ENCODE measurements at places on chromosomes 12 and 14. TPM values are rescaled to one million over a fixed set of nuclear protein-coding genes. Genes with fewer than 3 reads are reported as not detected.

Gene GALNT6
- total RNA-seq: 41.3 TPM

GRCh38 chr12:112907415-112908157, 824 bp downstream of the OAS1 start:
- no peaks in the 10 kb centered on the region for H3K36me3 ChIP-seq
- no peaks in the 10 kb centered on the region for H3K27me3 ChIP-seq
- no peak for DNase-seq
- no peaks in the 10 kb centered on the region for H3K4me1 ChIP-seq
- no peak overlapping the region for H3K4me3 ChIP-seq
- H3K27ac ChIP-seq: peak overlapping the region; percentile 73

Gene NUAK1
- 5.3 TPM for total RNA-seq

DNA sequence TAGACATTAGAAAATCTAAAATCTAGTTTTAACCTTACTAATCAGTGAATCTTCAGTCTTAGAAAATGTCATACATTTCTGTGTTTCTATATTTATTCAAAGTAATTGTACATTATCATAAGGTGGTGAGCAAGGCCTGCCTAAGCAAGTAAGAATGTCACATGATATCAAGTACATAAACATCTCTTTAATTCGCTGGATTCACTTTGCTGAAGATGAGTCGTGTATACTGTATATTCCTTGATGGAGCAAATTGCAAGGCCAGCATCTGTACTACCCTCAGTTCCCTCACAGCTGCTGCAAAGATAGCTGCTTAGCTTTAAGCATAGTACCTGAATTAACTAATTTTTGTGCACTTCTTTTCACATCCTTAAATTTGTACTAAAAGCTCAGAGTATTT, 8.5 kb upstream of the AK7 start:
- no peaks in the 10 kb centered on the region for H3K36me3 ChIP-seq
- no peaks in the 10 kb centered on the region for H3K27me3 ChIP-seq
- no peak overlapping the region for H3K27ac ChIP-seq
- H3K4me1 ChIP-seq: no peaks in the 10 kb centered on the region
- no peak for DNase-seq

- H3K36me3 ChIP-seq: no peaks in the 10 kb centered on the region
- DNase-seq: no peak
- H3K4me1 ChIP-seq: peaks cover 7% of the 10 kb centered on the region
- H3K27ac ChIP-seq: peak overlapping the region; percentile 57
Observed at GRCh38 chr14:96245710-96246538, 10.1 kb upstream of the BDKRB1 start.

Gene FOXN4
- total RNA-seq: not detected

- H3K27me3 ChIP-seq: no peaks in the 10 kb centered on the region
- no peak overlapping the region for H3K27ac ChIP-seq
- no peaks in the 10 kb centered on the region for H3K36me3 ChIP-seq
- no peak for DNase-seq
Observed at GRCh38 chr12:75378354-75378753, 12.5 kb upstream of the GLIPR1L2 start.

DNA sequence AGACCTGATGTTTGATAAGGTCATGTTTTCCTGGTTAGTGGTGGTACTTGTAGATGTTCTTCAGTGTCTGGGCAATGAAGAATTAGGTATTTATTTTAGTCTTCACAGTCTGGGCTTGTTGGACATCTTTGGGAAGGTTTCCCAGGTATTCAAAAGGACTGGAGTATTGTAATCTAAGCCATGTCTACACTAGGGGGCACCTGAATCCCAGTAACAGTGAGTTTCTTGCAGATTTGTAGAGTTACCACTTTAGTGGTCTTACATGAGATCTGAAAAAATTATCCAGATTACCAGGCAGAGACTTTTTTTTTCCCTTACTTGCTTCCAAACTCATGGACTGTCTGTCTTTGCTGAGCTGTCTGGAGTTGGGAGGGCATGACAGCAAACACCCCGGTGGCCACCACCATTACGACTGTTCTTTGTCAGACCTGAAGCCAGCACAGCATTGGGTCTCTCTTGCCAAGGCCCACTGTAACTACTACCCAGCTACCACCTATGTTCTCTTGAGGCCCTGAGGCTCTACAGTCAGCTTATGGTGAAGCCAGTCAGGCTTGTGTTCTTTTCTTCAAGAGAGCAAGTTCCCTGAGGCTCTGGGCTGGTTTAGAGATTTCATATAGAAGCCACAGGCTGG, 820.7 kb upstream of the FBXO33 start:
- no peak overlapping the region for H3K4me3 ChIP-seq
- H3K27ac ChIP-seq: no peak overlapping the region
- H3K4me1 ChIP-seq: no peaks in the 10 kb centered on the region
- H3K27me3 ChIP-seq: no peaks in the 10 kb centered on the region

DNA sequence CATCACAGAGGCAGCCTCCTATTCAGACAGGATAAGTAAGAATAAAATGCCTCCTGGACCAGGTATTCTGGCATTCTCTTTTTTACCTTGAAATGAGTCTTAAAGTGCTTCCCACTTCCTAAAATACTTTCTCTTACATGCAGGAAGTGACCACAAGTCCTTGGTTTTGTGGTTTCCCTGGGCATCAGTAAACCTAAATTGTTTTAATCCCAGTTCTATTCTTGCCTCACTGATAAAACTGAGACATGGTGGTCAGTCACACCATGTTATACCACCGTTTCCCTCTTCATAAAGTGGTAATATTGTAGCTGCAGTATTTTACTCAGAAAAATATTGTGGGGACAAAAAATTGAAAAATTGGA, 1.2 kb upstream of the SALL2 start:
- H3K27ac ChIP-seq: no peak overlapping the region

Gene FGD4
- total RNA-seq: 38.3 TPM

Gene SLC2A14
- total RNA-seq: 6.1 TPM

Gene KLHL33
- not detected for total RNA-seq

GRCh38 chr12:123449856-123450255, 8.1 kb upstream of the SNRNP35 start:
- peaks cover 16% of the 10 kb centered on the region for H3K4me1 ChIP-seq
- H3K36me3 ChIP-seq: no peaks in the 10 kb centered on the region
- no peak for DNase-seq
- H3K27me3 ChIP-seq: no peaks in the 10 kb centered on the region
- no peak overlapping the region for H3K27ac ChIP-seq

- no peak for DNase-seq
- H3K4me1 ChIP-seq: no peaks in the 10 kb centered on the region
- H3K27ac ChIP-seq: no peak overlapping the region
- no peaks in the 10 kb centered on the region for H3K27me3 ChIP-seq
- H3K36me3 ChIP-seq: no peaks in the 10 kb centered on the region
Observed at GRCh38 chr12:55385891-55386290, 14.4 kb upstream of the OR6C65 start.

DNA sequence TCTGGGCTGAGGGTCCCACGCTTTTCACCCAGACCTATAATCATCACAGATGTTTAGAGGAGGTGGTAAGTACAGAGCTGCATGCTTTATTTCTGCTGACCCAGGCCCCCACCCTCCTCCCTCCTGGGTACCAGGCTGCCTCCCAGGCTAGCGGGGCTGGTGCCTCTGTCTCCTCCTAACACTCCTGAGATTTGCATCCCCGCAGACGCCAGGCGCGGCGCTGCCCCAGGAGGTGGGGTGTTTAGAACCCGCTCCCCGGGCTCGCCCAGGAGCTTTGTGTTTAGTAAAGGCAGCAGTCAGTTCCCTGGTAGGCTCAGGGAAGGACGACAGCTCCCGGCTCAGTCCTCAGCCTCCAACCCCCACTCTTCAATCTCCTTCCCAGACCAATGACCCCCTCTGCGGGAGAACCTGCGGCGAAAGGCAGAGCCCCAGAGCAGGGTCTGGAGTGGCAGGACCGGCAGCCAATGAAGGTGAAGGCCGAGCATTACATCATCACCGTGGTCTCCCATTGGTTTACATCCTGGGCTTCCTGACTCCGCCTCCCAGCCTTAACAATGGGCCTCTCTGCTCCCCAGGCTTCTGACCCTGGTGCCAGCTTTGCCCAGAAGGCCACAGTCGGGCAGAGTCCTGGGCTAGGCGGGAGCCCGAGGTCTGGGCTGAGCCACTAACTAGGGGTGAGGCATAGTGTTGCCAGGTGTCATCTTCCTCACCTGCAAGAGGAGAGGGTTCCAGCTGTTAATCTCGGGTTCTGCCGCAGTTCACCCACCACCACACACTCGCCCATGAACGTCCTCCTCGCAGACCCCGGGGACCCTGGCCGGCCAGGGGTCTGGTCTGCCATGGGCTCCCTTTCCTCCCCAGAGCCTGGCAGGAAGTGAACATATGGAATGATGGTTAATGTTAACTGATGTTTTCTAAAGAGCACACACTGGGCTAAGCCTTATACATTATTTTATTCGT, 57.5 kb downstream of the CALM1 start:
- no peaks in the 10 kb centered on the region for H3K4me1 ChIP-seq
- no peak overlapping the region for H3K27ac ChIP-seq
- no peak overlapping the region for H3K4me3 ChIP-seq
- peak; percentile 84 for DNase-seq
- H3K27me3 ChIP-seq: no peaks in the 10 kb centered on the region

DNA sequence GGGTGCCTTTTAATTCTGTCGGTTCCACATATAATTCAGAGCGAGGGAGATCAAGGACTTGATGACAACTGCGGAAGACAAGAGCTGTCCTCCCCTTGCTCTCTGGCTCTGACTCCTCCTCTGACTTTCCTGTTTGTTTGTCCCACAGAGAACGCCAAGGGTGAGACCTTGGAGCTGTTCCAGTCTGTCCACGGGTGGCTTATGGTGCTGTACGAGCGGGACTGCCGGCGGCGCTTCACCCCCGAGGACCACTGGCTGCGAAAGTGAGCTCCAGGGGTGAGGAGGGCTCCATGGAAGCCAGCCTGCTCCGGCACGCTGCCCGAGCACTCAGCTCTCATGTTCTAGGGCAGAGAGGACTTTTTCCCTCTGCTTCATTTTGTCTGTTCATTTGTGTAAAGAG, 32.8 kb downstream of the UBE3B start:
- H3K4me1 ChIP-seq: no peaks in the 10 kb centered on the region
- H3K4me3 ChIP-seq: no peak overlapping the region

- no peaks in the 10 kb centered on the region for H3K36me3 ChIP-seq
- H3K4me1 ChIP-seq: peaks cover 11% of the 10 kb centered on the region
- no peak overlapping the region for H3K4me3 ChIP-seq
- DNase-seq: peak; percentile 84
- no peak overlapping the region for H3K27ac ChIP-seq
Observed at GRCh38 chr14:72904840-72905561, 11.1 kb upstream of the DPF3 start.

DNA sequence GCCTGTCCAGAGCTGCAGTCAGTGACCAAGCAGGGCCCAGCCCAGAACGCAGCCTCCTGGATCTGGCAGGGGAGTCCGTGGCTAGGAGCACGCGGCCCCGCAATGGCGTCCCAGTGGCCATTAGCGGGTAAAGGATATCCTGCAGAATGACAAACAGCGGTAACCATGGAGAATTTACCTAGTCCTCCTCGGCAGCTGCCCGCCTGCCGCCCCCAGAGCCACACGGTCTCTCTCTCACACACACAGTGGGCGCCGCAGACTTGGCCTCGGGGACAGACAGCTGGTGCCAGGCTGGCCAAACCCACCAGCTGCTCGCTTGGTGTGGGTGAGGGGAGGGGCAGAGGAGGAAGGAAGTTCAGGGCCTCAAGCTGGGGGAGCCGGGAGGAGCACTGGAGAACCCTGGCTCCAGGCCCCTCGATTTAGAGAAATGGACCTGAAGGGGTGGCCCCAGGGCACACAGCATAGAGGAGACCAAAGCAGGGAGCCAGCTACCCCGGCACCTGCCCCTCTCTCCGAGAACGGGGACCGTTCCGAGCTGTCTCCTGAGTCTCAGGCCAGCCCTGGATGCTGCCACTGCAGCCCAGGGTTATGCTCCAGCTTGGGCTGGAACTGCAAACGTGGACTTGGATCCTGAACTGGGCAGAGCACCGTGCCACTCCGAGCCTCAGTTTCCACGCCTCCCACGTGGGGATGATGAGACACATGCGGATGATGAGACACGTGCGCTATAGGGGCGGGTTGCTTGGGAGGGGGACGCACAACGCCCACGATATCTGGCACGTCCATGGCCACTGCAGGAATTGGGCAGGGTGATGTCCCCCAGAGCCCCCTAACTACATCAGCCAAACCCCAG, 3.4 kb downstream of the CDK2AP1 start:
- peak; percentile 20 for DNase-seq
- H3K4me1 ChIP-seq: peaks cover 16% of the 10 kb centered on the region
- no peaks in the 10 kb centered on the region for H3K27me3 ChIP-seq

DNA sequence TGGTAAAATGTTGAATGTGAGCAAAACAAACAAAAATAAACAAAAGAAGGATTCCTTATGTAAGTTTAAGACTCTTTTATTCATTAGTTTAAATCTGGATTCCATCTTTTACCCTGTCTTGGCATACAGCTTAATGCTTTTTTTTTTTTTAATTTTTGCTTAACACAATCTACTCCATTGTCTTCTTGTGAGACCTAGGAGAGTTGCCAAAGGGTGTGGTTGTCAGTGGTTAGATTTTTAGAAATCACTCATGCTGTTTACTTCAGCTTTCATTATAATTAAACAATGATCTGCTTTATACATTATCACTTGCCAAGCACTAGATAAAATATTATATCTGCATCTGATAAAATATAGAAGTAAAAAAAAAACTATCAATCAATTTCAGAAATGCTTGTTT, 77.7 kb upstream of the KITLG start:
- H3K27me3 ChIP-seq: no peaks in the 10 kb centered on the region
- no peak for DNase-seq
- H3K27ac ChIP-seq: no peak overlapping the region
- H3K4me3 ChIP-seq: no peak overlapping the region
- no peaks in the 10 kb centered on the region for H3K36me3 ChIP-seq

GRCh38 chr12:13326076-13326475, 129.6 kb downstream of the EMP1 start:
- H3K36me3 ChIP-seq: no peaks in the 10 kb centered on the region
- DNase-seq: no peak
- no peaks in the 10 kb centered on the region for H3K27me3 ChIP-seq
- H3K27ac ChIP-seq: no peak overlapping the region
- no peaks in the 10 kb centered on the region for H3K4me1 ChIP-seq

Gene GLS2
- 6.4 TPM for total RNA-seq

Gene KRT7
- 12.6 TPM for total RNA-seq

Gene CLEC4C
- not detected for total RNA-seq

- H3K36me3 ChIP-seq: no peaks in the 10 kb centered on the region
- no peak for DNase-seq
- no peaks in the 10 kb centered on the region for H3K27me3 ChIP-seq
- H3K4me1 ChIP-seq: no peaks in the 10 kb centered on the region
- H3K27ac ChIP-seq: no peak overlapping the region
Observed at GRCh38 chr12:124036171-124036598, 63.2 kb downstream of the ZNF664 start.

GRCh38 chr12:50992819-50993218, 33.4 kb downstream of the SLC11A2 start:
- H3K27ac ChIP-seq: no peak overlapping the region
- no peaks in the 10 kb centered on the region for H3K27me3 ChIP-seq
- H3K36me3 ChIP-seq: peaks cover 5% of the 10 kb centered on the region
- no peak overlapping the region for H3K4me3 ChIP-seq
- no peaks in the 10 kb centered on the region for H3K4me1 ChIP-seq

Gene RHOJ
- 3.2 TPM for total RNA-seq

DNA sequence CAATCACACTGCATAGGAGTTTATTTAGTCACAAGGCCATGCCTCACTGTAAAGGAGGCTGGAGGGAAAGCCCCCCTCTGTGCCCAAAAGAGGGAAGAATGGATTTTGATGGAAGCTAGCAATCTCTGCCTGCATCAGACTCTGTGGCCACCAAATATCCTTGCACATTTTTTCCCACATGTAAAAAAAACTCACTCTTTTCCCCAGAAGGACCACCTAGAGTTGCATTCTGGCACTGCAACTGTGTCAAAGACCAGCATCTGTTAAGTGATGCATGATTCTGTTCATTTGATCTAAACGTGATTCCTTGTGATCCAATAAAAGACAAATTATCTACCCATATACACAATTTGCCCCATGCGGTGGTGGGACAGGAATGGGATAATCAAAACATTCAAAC, 8.0 kb downstream of the RHOJ start:
- H3K4me1 ChIP-seq: no peaks in the 10 kb centered on the region
- H3K4me3 ChIP-seq: no peak overlapping the region
- H3K36me3 ChIP-seq: no peaks in the 10 kb centered on the region
- no peak overlapping the region for H3K27ac ChIP-seq
- H3K27me3 ChIP-seq: no peaks in the 10 kb centered on the region
- no peak for DNase-seq

Measured in hepatocyte (in vitro differentiated cells).